ENCODE measurements at places on chromosomes 5 and 9.

DNA sequence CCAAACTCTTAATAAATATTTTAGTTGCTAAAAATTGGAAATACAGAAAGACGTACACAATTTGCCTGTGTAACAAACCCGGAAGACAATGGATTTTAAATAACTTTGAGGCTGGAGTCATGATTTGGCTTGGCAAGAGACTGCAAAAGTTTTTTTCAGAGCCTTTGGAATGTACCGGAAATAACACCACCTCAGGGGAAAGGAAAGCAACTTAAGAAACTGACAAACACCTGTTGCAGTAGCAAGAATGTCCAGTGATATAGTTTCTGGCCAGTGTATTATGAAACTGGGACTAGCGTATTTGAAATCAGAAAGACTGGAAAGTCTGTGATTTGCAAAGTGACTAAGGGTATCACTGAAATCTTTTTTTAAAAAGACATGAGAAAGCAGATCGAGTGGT lies 842 bp downstream of the MUSK start:
- no peak for DNase-seq

- no peak for DNase-seq
These were observed 626 bp downstream of the OR13C2 start for GRCh38 chr9:104604801-104605200.

GRCh38 chr5:132825033-132825833 lies 5.2 kb downstream of the SHROOM1 start:
- no peak for DNase-seq

DNA sequence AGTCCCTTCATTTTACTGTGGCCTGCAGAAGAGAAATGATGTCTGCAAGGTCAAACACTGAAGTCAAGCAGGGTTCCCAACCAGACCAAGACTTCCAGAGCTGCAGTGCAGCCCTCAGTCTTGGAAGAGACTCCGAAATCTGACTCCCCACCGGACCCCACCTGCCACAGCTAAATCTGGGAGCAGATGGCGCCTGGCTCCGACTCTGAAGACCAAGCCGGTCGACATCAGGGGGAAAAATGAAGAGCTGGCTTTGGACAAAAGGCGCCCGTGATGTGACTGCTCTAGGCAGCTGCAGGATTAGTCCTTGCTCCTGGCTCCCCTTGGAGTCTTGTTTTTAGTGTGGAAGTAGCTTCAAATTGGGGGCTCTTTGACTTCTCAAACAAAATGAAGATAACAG lies 72.4 kb upstream of the ZNF622 start:
- peak; percentile 63 for DNase-seq

DNA sequence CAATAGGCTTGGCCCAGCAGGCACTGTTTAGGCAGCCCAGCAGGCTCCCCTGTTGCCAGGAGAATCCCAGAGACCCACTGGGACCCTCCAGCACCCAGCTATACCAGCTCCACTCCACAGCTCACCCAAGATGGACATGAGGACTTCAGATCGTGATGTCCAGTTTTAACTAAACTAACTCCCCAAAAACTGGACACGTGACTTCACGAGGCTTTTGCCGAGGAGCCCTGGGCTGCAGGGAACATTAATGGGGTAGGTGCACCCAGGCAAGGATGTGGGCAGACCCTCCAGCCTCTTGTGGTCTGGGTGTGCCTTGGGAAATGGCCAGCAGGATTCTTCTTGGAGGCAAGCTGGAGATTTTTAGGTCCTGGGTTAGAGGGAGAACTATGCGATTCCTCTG lies 8.9 kb upstream of the NKD2 start:
- no peak for DNase-seq

Data from NCI-H446 treated with DMSO at 0.1 percent for 48 hours (cell line).